HT1080 (cell line): ENCODE measurements at places on chromosomes 7 and 10.
A peak's percentile ranks its signal among the peaks of the same experiment; 100 is the strongest.

DNA sequence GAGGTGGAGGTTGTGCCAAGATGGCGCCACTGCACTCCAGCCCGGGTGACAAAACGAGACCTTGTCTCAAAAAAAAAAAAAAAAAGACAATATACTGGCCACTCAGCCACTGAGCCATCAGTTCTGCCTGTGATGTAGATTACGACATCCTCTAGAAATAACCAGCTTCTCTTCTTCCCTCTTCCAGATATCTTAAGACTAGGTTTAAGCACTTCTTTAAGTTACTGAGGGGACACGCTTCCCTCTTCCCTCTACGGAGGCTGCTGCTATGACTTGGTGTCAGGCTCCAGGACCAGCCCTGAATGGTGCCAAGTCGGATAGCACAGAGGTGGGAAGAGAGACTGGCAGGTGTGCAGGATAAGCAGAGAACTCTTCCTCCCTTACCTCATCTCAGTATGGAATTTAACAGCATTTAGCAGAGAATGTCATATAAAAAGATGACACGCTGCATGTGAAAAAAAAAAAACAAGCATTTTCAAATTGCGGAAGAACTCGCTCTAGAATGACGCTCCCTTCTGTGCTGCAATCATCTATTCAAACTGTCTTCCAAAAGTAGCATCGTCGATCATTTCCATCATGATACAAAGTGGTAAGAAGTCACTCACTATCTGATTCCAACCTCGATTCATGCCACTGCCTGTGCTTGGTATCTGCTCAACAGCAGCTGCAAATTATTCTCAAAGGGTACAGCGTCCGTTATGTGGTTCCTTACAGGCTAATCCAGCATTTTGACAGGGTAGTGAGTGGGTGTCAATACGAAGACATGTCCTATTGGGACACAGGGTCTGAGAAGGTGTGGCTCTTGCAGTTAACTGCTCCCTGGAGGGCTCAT lies 13.8 kb downstream of the DAGLB start:
- DNase-seq = no peak

DNA sequence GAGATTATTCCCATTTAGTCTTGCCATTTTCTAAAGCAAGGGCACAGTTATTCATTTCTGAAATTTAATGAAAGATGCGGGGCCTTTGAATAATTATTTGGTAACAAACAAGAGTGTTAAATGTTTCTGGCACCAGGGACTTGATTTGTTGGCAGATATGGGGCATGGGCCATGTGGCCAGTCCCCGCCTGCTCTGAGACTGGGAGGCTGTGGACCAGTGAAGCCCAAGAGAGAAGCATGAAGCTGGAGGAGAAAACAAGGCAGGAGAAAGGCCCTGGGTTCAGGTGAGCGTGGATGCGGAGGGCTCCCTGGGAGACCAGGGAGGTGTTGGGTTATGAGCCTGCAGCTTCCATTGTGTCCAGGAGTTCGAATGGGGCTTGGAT lies 378.5 kb downstream of the TCERG1L start:
- no peak for DNase-seq

DNA sequence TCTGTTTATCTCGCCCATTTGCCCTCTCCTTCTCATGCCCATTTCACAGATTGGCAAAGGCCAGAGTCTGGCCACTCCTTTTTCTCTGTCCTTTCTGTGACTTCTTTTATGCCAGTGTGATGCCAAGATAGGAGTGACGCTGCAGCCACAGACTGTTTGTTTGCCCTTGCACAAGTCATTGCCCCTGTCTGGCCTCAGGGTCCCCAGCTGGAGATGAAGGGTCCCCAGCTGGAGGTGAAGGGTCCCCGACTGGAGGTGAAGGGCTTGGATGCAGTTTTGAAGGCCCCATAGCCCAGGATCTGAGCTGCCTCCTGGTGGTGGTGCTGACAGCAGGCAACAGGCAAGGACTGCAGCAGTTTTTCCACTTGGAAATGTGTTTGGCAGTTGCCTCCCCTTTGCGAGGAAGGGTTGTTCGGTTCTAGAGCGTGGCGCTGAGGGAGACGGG lies 50.8 kb upstream of the SLC29A3 start:
- DNase-seq = no peak

GRCh38 chr10:58293989-58294388 lies 25.0 kb downstream of the CISD1 start:
- no peak for DNase-seq

- no peak for DNase-seq
These were observed 61.7 kb downstream of the TCF7L2 start for GRCh38 chr10:113011592-113012374.

DNA sequence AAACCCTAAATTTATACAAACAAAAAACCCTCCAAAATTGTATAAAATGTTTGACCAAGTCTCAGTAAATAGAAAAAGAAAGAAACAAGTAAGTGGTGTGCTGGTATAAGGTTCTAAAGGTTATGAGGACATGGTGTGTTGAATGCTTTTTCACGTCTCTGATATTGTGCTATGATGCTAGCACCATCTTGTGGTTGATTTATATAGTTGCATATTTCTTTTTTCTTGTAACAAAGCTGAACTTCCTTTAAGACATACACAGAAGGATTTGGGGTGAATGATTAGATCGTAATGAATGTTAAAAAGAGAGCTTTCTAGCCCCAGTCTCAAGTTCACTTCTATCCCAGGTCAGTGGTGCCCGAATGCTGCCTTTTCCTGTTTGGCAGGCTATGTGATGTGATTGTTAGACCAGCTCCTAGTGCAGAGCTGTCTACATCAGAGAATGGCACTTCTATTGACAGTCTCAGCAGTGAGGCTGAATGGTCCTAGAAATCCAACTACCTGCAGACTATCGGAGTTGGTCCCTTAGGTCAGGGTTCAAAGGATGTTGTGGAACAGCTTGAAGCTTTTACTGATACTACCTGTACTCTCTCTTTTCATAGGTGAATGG lies 25.0 kb downstream of the VTI1A start:
- peak; percentile 54 for DNase-seq

- no peak for DNase-seq
These were observed 61.8 kb downstream of the ADD3 start for GRCh38 chr10:110069502-110069982.

- no peak for DNase-seq
These were observed 27.0 kb upstream of the LRRD1 start for GRCh38 chr7:92205987-92206386.

DNA sequence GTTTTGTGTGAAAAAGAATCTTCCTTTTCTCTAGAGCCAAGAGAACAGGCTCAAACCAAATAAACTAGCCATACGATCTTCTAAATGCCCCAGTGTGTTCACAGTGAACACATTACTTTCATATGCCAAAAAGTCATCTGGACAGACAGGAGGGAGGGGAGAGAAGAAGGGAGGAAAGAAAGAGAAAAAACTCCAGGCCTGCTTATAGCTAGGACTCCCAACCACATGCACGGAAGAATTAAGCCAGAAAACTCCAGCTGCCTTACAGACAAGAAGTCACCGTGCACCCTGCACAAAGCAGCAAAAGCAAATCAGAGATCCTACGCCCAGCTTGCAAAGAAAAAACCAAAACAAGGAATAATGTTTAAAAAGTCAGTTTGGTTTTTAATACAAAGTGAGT lies 34.3 kb downstream of the SNX8 start:
- no peak for DNase-seq

- DNase-seq = no peak
These were observed 16.7 kb upstream of the CFAP46 start for GRCh38 chr10:132958883-132959558.

GRCh38 chr10:127738512-127739424 lies 1.8 kb downstream of the FOXI2 start:
- no peak for DNase-seq

GRCh38 chr10:106089855-106090254 lies 1074.7 kb downstream of the SORCS1 start:
- no peak for DNase-seq

- no peak for DNase-seq
These were observed 126.4 kb downstream of the RNLS start for GRCh38 chr10:88456730-88457129.

DNA sequence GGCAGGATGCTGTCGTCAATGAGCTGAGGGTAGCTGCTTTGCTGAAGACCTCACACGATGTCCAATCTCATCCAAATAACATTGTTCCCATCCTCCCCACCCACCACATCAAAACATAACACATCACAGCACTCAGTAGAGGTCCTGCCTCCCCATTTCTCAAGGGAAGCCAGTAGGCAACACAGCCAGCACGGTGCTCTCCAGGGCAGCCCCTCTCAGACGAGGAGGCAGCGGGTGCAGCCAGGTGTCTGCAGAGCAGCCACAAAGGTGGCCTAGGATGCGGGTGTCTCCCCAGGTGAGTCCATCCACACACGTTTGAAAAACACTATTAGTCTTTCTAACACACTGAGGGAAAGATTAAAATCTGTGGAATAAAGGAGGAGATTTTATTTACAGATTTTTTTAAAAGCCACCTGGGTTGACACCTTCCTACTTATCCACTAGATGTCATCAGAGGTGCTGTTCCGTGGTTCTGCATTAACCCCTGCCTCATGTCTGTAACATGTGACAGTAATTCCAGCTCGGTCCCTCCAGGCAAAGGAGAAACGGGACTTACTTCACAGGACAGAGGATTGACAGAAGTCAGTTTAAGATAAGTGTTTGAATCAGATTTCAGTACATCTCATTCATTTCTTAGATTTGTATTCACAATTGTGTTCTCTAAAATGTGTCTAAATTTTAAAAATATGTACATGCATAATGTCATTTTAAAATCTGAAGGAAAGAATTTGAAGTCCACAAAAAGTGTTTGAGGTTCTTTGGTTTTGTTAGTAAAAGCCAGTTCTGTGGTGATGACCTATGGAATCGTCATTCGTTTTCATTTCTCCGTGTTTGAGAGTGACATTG lies 68.0 kb downstream of the LANCL2 start:
- DNase-seq = peak; percentile 48

DNA sequence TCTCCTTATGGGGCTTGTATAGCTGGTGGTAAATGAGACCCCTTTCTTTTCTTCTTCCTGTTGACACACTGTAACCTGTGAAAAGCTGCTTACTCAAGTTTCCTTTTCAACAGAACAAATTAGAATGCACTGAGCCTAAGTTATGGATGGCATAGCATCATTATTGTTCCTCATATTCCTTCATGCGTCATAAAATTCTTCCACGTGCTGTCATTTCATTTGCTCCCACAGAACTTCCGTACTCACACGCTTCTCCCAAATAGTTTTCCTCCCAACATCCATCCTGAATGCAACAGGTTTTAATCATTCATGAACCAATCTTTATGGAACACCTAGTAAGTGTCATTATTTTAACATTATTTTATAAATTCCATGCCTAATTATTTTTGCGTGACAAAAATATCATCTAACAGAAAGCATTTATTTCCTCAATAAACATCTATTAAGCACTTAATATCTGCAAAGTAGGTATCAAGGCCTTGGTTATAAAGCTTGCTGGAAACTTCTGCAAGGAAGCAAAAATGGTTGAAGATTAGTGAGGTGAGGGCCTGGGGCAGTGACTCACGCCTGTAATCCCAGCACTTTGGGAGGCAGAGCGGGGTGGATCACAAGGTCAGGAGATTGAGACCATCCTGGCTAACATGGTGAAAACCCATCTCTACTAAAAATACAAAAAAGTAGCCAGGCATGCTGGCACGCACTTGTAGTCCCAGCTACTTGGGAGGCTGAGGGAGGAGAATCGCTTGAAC lies 18.9 kb upstream of the SEPTIN7 start:
- DNase-seq = no peak

DNA sequence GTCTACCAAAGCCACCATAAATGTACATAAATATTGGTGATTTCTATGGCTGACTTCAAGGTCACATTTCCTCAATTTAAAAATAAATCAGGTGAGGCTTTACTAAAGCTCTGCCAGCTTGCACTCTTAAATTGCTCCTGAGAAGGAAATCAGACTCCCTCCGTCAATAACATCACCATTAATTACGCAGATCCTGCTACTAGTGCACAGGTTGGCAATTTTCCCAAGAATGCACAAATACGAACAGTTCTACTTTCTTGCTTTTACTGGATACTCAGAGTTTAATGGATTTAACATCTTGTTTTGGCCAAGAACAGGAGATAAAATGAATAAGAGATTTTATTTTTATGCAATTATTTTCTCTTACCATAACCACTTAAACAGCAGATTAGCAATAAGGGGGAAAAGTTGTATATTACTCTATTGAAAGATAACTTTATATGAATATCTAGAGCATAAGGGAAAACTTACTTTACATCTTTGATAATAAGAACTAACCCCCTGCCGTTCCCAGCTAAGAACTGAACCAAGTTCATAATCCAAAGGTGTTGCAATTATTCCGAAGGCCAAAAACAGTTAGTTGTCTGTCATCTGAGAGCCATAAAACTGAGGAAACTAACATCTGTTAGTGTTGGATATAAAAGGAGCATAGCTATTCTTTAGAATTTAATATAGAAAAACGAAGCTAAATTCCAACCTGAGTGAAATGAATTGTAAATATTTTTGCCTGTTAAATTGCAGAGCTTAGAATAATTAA lies 140.5 kb downstream of the TWIST1 start:
- DNase-seq = no peak

DNA sequence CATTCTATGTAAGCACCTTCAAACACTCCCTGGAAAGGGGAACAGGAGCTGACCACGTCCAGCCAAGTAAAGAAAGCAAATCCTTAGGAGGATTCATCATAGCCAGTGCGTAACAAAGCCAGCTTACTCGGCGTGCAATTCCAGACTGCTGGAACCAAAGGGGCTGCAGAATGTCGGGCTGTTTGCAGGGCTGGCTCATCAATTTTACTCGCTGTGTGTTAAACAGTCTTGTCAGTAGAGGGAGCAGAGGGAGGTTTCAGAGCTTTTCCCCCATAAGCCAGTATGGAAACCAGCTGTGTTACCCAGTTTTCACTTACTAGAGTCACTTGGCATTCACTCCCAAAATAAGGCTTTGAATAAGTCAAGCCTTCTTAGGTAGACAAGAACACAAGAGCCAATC lies 127.1 kb downstream of the KMT2E start:
- peak; percentile 10 for DNase-seq

DNA sequence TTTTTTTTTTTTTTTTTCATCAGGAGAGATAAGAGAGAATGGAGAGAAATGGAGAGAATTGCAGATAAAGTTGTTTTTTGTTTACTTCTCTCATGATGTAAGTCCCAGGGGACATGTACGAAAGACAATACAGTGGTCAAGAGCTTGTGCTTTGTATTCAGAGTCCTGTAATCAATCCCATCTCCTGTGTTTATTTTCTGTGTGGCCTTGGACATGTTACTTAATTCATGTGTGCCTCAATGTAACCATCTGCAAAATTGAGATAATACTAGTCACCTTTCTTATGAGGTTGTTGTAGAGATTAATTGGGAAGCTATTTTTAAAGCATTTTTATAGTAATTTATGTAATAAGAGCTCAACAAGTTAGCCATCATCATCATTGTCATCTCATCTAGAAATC lies 117.5 kb downstream of the CDK14 start:
- no peak for DNase-seq

- no peak for DNase-seq
These were observed 24.4 kb upstream of the ETV1 start for GRCh38 chr7:14013898-14014297.

- no peak for DNase-seq
These were observed 19.3 kb downstream of the CACNB2 start for GRCh38 chr10:18159557-18159956.

GRCh38 chr7:99437946-99438572 lies 539 bp downstream of the PTCD1 start:
- no peak for DNase-seq

- no peak for DNase-seq
These were observed 283.4 kb downstream of the GFRA1 start for GRCh38 chr10:115989621-115990020.

GRCh38 chr10:12635127-12635541 lies 285.8 kb downstream of the CAMK1D start:
- DNase-seq = peak; percentile 70

- peak; percentile 72 for DNase-seq
These were observed 20.0 kb upstream of the CRYGN start for GRCh38 chr7:151459726-151460473.

- DNase-seq = no peak
These were observed 186.7 kb upstream of the PLXDC2 start for GRCh38 chr10:19629567-19629966.
